NB4 (cell line): ENCODE measurements at places on chromosomes 3 and 15.
A peak's percentile ranks its signal among the peaks of the same experiment; 100 is the strongest.

GRCh38 chr15:29285386-29285785, 15.8 kb upstream of the NSMCE3 start:
- DNase-seq, result no peak

GRCh38 chr3:50232303-50232702, 3.7 kb upstream of the GNAI2 start:
- no peak for DNase-seq

DNA sequence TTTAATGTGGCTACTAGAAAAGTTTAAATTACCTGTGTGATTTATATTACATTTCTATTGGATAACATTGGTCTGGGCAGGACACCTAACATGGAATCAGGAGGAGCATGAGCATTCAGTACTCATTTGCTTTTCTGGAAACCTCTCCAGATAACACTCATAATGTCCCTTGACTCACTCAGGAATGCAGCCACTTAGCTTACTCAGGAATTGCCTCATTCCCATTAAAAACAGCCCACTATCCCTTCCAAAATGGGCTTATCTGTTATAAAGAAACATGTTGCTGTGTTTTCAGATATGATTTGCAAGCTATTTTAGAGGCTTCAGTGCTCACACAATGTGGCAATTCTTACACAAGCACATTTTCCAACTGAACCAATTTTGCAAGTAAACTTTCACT, 17.1 kb downstream of the GBE1 start:
- DNase-seq, result peak; percentile 49

DNA sequence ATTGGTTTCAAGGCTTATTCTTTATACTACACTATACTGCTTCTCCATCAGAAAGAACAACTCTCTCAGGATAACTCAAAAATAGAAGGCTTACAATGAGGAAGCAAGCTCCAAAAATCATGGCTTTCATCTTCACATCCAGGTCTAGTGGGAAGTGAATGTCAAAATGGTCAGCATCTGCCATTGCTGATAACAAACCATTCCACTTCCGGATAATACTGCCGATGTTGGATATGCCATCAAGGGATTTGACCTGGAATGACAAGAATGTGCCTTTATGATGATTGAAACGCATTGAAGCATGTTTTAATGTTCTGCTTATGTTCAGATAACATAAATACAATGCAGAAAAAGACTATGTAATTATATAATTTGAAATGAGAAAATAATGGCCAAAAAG, 34.0 kb upstream of the PLOD2 start:
- no peak for DNase-seq

- DNase-seq, result no peak
These were observed 25.0 kb downstream of the SEMA6D start for GRCh38 chr15:47742334-47742733.

GRCh38 chr3:550471-550870, 353.9 kb downstream of the CHL1 start:
- no peak for DNase-seq
